ENCODE measurements at places on chromosomes 4 and X.

DNA sequence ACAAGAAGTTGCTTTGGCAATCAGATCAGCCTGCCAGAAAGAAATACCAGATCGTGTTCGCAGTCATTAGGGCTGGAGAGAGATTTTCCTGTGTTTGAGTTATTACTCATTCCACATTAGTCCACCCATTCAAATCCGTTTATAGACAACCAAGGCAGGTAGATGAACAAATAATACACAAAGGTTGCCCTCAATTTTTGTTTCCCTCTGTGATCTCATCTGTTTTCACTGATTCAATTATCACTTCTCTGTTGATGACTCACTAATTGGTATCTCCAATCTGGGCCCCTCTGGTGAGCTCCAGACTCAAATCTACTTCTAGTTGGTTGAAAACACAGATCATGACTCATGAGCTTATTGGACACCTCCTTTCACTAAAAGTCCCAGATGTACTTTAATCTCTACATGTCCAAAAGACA is 54.5 kb downstream of the CHM start:
- peaks cover 6% of the 10 kb centered on the region for H3K4me1 ChIP-seq
- H3K27ac ChIP-seq, result no peak overlapping the region
- no peaks in the 10 kb centered on the region for H3K36me3 ChIP-seq
- DNase-seq, result peak; percentile 38
- H3K4me3 ChIP-seq, result no peak overlapping the region

DNA sequence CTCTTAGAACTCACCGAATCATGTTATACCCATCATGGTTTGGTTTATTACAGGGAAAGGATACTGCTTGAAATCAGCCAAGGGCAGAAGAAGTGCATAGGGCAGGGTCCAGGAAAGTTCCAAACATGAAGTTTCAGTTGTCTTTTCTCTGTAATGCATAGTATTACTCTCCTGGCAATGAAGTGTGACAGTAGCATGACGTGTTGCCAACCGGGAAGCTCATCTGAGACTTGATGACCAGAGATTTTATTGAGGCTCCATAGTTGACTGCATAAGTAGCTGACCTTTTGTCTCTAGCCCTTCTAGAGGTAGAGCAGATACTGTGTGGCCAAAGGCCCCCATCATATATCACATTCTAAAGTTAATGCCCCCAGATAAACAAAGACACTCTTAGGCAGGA is 72.1 kb downstream of the BEND4 start:
- H3K36me3 ChIP-seq, result peaks cover 9% of the 10 kb centered on the region
- H3K4me1 ChIP-seq, result 0 out of 2 replicates have a peak, but pooled peaks cover 2% of the 10 kb centered on the region
- H3K4me3 ChIP-seq, result no peak overlapping the region
- no peak overlapping the region for H3K27ac ChIP-seq

- no peak for DNase-seq
- no peak overlapping the region for H3K27ac ChIP-seq
- no peaks in the 10 kb centered on the region for H3K4me1 ChIP-seq
- no peak overlapping the region for H3K4me3 ChIP-seq
Observed at GRCh38 chr4:54332542-54332941, 103.4 kb downstream of the PDGFRA start.

- H3K36me3 ChIP-seq, result no peaks in the 10 kb centered on the region
- peaks cover 7% of the 10 kb centered on the region for H3K4me1 ChIP-seq
- no peak overlapping the region for H3K27ac ChIP-seq
- DNase-seq, result peak; percentile 90
- H3K27me3 ChIP-seq, result no peaks in the 10 kb centered on the region
Observed at GRCh38 chr4:182975806-182976205, 58.6 kb upstream of the DCTD start.

- H3K27ac ChIP-seq, result no peak overlapping the region
- H3K27me3 ChIP-seq, result no peaks in the 10 kb centered on the region
- H3K4me3 ChIP-seq, result no peak overlapping the region
- no peaks in the 10 kb centered on the region for H3K36me3 ChIP-seq
- H3K4me1 ChIP-seq, result peaks cover 7% of the 10 kb centered on the region
Observed at GRCh38 chr4:122784261-122784660, 42.4 kb upstream of the FGF2 start.

GRCh38 chr4:118085700-118086099 is 51.4 kb downstream of the NDST3 start:
- no peaks in the 10 kb centered on the region for H3K4me1 ChIP-seq
- H3K4me3 ChIP-seq, result no peak overlapping the region
- no peaks in the 10 kb centered on the region for H3K27me3 ChIP-seq
- no peak overlapping the region for H3K27ac ChIP-seq
- DNase-seq, result no peak

GRCh38 chr4:82053396-82053795 is 320.4 kb downstream of the HNRNPD start:
- no peaks in the 10 kb centered on the region for H3K36me3 ChIP-seq
- no peaks in the 10 kb centered on the region for H3K27me3 ChIP-seq
- H3K27ac ChIP-seq, result no peak overlapping the region
- DNase-seq, result no peak
- H3K4me3 ChIP-seq, result no peak overlapping the region
